ENCODE measurements at places on chromosomes 3 and 15. TPM values are rescaled to one million over a fixed set of nuclear protein-coding genes. Genes with fewer than 3 reads are reported as not detected.

- DNase-seq = no peak
Observed at GRCh38 chr15:28895146-28895545, 9.4 kb downstream of the APBA2 start.

DNA sequence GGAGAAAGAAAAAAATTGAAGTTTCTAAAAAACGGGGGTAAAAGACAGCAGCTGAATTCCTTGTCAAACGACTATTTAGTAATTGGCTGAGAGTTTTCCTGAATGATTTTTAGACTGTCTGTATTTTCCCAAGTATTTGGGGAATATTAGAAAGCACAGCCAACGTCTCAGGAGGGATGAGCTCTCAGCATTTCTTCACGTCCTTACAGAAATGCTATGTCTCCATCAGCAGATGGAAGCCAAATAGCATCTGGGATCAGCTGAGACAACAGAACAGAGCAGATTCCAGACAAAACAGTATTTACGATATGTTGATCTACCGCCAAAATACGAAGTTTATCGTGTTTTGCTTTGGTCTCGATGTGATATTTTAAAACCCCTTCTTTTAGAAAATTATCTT lies 5.3 kb upstream of the TMC3 start:
- DNase-seq = no peak

GRCh38 chr3:66435989-66436388 lies 64.8 kb downstream of the LRIG1 start:
- DNase-seq = no peak

The B3GALNT1 gene
- 43.7 TPM for polyA plus RNA-seq

GRCh38 chr3:124779116-124779515 lies 48.9 kb downstream of the UMPS start:
- DNase-seq = no peak

The PLIN1 gene
- 1.4 TPM for polyA plus RNA-seq

DNA sequence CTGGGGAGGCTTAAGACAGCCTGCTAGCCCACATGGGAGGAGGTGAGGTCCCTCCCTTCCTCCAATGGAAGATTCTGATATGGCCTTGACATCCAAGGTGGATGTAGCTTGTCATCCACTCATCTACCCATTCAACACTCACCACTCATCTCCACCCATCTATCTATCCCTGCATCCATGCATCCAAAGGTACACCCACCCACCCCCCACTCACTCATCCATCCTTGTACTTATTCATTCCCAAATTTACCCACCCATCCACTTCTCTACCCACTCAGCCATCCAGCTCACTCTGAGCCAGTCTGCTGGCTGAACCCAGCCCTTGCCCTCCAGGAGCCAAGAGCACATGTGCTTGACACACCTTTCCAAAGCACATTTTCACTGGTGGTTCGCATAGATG lies 189.7 kb downstream of the TLE3 start:
- DNase-seq = no peak

DNA sequence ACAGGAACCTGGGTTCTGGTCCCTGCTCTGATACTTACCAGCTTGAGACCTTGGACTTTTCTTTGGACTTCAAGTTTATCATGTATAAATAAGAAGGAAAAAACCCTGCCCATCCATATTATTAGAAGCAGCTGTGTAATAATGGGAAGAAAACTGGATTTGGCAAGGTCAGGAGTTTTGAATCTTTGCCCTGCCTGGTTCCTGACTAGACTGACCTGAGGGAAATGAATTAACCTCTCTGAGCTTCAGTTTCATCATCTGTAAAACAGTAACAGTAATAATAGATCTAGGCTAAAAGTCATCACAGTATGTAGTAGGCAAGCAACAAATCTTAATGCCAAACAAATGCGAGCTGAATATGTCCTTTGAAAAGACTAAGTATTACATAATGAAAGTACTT lies 68.8 kb downstream of the FSIP1 start:
- no peak for DNase-seq

The RGMA gene
- polyA plus RNA-seq = 8.6 TPM

GRCh38 chr3:32743934-32744333 lies 58.9 kb downstream of the CNOT10 start:
- DNase-seq = peak; percentile 6

The LMAN1L gene
- not detected for polyA plus RNA-seq

The SERINC4 gene
- 0.24 TPM for polyA plus RNA-seq

DNA sequence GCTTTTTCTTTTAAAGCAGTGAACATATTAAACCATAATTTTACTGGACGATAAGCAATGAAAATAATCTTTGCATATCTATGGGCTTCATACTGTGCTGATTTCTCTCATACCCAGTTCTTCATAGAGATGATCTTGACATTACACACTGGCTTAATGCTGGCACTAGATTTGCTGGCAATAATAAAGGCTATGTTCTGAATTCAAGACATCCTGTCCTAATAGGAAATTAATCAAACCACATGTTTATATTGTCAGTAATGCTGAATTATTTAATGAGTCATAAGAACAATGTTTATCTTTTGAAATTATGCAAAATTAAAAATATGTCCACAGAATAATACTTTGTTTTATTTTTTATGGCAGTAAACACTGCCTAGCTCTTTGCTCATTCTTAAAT lies 643.2 kb downstream of the OTOL1 start:
- no peak for DNase-seq

DNA sequence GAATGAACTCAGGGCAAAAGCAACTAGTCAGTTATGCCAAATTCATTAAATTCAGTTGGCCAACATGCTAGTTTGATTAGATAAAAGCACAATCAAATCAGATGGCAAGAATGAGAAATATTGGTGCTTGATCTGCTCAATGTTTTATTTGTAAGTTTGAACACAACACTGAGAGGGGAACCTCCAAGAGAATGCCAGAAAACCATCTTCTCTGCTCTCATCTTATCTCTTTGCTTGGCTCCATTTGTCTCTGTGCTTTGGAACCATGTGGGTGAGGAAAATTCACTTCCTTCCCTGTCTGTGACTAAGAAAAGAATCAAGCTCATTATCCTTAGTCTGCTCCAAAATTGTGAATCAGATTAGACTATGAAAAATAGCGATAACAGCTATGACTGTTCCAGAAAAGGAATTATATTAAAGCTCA lies 43.6 kb upstream of the DCBLD2 start:
- DNase-seq = no peak

GRCh38 chr3:189953551-189953950 lies 167.1 kb downstream of the P3H2 start:
- no peak for DNase-seq

DNA sequence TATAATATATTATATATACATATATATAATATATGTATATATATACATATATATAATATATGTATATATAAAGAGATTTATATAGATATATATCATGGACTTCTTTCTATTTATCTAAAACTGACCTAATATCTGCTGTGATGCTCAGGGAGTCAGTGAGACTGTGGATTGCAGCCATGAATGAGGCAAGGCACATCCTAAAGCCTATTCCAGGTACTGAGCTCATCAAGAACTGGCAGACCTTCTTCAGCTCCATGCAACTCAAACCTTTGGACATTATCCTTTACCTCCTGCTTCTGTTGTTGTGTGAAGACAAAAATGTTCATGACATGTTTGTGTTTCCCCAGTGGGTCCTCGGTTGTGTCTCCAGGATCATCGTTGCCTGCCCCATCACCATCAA lies 7.7 kb upstream of the LPP start:
- no peak for DNase-seq

DNA sequence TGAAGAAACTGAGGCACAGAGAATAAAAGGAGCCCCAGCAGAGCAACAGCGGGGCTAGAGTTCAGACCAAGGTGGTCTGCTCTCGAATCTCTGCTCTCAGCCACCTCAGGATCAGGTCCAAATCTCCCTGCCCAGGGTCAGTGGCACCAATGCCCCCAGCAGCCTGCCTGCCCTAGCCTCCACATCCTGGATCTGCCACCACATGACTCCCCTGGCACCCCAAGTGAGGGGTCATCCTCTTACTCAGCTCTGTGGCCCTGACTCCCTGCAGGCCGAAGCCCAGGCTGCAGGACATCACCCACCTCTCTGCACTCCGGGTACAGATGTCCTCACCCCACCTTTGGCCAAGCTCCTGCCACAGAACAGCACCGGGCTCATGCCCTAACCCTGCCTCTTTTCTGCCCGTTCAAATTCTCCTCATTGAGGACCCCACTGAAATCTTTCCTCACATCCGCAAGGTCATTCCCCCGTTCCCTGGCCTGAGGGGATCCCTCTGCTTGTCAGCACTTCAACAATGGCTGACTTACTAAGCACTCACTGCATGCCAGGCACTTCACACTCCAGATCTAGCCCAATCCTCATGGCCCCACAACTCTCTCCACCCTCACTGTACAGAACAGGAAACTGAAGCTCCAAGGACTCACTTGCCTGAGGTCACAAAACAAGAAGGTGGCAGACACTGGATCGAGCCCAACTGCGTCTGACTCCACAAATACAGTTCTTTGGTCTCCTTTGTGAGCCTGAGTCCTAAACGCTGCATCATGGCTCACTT lies 4.3 kb downstream of the PPIB start:
- DNase-seq = no peak

The CCDC50 gene
- polyA plus RNA-seq = 61.5 TPM

DNA sequence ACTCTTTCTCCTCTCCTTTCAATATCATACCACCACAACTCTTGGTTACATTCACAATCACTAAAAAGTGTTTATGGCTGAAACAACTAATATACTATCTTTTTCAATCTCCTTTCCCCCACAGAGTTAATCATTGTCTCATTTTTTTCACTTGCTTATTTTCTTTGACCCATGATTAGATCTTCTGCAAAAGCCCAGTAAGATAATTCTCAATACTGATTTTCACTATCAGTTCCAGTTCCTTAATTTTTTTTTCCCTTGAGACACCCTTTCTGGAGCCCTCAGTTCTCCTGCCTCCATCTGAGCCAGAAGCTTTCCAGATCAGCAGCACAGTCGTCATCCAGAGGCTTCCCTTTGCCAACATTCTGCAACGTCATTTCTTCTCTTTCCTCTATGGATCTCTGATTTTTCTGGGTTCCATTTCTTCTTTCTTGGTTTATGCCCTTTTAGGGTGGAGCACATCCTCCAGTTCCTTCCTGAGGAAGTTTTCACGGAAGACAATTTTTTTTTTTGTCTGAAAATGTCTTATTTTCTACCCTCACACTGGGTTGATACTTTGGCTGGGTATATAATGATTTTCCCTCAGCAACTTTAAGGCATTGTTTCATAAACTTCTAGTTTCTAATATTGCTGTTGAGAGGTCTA lies 88.7 kb upstream of the C15orf39 start:
- no peak for DNase-seq

DNA sequence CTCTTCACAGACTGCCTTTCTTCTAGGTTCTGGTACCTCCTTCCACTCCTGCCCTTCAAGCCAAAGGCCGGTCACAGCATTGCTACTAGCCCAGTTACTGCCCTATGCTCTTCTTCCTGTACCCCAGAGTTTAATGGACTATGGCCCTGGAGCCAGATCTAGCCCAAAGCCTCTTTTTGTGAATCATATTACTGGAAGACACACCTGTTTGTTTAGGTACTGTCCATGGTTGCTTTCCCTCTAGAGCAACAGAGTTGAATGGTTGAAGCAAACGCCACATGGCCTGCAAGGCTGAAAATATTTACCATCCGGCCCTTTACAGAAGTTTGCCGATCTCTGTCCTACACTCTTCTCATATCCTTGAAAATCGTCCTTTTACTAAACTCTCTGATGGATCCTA lies 47.0 kb downstream of the PDZRN3 start:
- no peak for DNase-seq

DNA sequence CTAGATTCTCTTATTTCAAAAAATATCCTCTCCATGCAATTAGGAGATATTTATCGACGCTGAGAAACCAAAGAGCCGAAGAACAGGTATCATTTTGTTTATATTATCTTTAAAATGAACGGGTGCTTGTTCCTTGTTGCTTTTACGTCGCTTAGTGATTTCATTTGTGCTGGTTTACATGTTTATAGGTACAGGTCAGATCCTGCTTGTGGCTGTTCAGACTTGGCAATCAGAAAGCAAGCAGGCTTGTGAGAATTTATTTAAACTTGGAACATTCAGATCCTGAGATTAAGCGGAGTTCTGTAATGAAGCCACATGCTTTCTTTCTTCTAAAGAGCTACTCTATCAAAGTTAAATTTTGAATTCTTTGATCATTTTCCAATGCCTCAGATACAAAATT lies 43.0 kb upstream of the ATP2C1 start:
- DNase-seq = no peak

The IL5RA gene
- 0.32 TPM for polyA plus RNA-seq

The DCUN1D1 gene
- 50.2 TPM for polyA plus RNA-seq

DNA sequence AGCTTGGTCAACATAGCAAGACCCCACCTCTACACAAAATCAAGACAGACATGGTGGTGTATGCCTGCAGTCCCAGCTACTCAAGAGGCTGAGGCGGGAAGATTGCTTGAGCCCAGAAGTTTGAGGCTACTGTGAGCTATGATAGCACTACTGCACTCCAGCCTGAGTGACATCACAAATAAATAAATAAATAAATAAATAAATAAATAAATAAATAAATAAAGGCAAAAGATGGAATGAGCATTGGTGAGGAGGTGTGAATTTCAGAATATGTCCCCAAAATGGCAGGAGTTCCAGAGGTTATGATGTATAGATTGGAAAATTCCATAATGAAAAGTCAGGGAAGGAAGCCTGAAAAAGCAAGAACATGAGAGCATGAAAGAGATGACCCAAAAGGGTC lies 249.9 kb downstream of the MEX3B start:
- DNase-seq = no peak

GRCh38 chr3:170815340-170815739 lies 54.7 kb downstream of the RPL22L1 start:
- no peak for DNase-seq

- no peak for DNase-seq
Observed at GRCh38 chr3:53230789-53231188, 25.0 kb downstream of the TKT start.

DNA sequence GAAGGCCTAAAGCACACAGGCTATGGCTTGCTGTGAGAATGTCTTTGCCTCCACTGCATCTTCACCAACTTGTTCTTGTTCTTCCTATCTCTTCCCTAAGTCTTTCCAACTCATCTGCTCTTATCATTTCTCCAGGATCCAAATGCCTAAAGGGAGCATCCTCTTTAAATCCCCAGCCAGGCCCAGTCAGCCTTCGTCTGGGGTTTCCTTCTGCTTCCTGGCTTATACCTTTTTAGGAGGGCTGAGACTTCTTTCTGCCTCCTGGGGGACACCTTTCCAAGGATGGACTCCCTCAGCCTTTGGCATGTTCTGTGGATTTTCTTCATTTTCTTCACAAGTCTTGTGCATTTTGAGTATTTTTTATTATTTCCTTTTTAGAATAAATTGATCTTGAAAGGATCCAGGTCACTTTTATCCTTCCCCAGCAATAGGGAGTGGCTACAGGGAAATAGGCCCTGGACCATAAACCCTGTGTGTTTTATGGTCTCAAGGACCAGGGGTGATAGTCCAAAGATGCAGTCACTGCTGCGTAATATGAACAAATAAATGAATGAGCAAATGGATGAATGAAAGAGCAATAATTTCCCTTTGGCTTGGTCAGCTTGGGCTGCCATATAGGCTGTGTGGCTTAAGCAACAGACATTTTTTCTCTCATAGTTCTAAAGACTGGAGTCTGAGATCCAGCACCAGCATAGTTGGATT lies 122.1 kb upstream of the LRIG1 start:
- DNase-seq = no peak

The EPHB3 gene
- polyA plus RNA-seq = 29.5 TPM

The CAND2 gene
- 9.3 TPM for polyA plus RNA-seq

The SMCO1 gene
- not detected for polyA plus RNA-seq

The TERB2 gene
- not detected for polyA plus RNA-seq

Measured in renal cortex interstitium (tissue), 15 donors.